ENCODE measurements at places on chromosomes 4 and X. TPM values are rescaled to one million over a fixed set of nuclear protein-coding genes. Genes with fewer than 3 reads are reported as not detected.

RHOXF2B gene
- total RNA-seq: not detected

GPRIN3 gene
- 1.8 TPM for total RNA-seq

GRCh38 chr4:145494666-145495270 lies 13.1 kb downstream of the SMAD1 start:
- H3K36me3 ChIP-seq: no peaks in the 10 kb centered on the region
- H3K27me3 ChIP-seq: no peaks in the 10 kb centered on the region
- peaks cover 31% of the 10 kb centered on the region for H3K4me1 ChIP-seq
- H3K27ac ChIP-seq: no peak overlapping the region
- no peak for DNase-seq

DNA sequence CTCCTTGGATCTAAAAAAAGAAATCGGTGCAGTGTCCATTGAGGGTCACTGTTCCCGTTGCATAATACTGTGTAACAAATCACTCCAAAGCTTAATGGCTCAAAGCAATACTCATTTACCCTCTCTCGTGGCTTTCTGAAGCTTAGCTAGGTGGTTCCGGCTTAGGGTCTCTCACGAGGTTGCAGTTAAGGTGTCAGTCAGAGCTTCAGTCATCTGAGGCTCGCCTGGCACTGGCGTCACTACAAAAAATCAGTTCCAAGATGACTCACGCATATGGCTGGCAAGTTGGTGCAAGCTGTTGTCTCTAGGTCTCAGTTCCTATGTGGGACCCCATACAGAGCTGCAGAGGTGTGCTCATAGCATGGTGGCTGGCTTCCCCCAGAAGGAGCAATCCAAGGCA lies 91.0 kb downstream of the BEND2 start:
- no peak overlapping the region for H3K4me3 ChIP-seq
- no peaks in the 10 kb centered on the region for H3K27me3 ChIP-seq
- no peak for DNase-seq
- H3K36me3 ChIP-seq: no peaks in the 10 kb centered on the region
- H3K4me1 ChIP-seq: no peaks in the 10 kb centered on the region
- no peak overlapping the region for H3K27ac ChIP-seq

DSPP gene
- total RNA-seq: not detected

DNA sequence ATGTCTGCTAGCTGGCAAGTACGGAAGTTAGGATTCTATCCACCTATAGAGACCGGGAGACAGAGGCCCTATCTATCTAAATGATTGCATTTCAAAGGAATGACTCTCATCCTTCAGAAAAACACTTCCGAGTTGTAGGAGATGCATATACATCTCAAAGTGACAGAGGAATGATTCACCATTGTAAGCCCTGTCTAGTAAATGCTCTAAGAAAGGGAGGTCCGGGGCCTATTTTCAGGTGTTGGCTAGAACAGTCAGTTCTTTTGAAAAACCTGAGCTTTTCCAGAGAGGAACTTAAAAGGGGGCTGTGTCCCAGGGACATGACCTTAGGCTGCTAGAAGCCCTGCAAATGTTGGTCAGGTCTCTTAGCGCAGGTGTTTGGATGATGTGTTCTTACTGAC lies 262.9 kb upstream of the IL1RAPL1 start:
- H3K27me3 ChIP-seq: no peaks in the 10 kb centered on the region
- H3K27ac ChIP-seq: no peak overlapping the region
- H3K4me3 ChIP-seq: no peak overlapping the region
- no peaks in the 10 kb centered on the region for H3K36me3 ChIP-seq
- no peaks in the 10 kb centered on the region for H3K4me1 ChIP-seq
- DNase-seq: no peak

GRCh38 chr4:109989618-109990017 lies 76.9 kb downstream of the EGF start:
- H3K27me3 ChIP-seq: no peaks in the 10 kb centered on the region
- no peaks in the 10 kb centered on the region for H3K36me3 ChIP-seq
- no peaks in the 10 kb centered on the region for H3K4me1 ChIP-seq
- DNase-seq: no peak

RPS6KA6 gene
- total RNA-seq: 2.5 TPM

- H3K27me3 ChIP-seq: no peaks in the 10 kb centered on the region
- H3K4me3 ChIP-seq: no peak overlapping the region
Measured at GRCh38 chr4:152525878-152526277, 10.0 kb downstream of the FBXW7 start.

DNA sequence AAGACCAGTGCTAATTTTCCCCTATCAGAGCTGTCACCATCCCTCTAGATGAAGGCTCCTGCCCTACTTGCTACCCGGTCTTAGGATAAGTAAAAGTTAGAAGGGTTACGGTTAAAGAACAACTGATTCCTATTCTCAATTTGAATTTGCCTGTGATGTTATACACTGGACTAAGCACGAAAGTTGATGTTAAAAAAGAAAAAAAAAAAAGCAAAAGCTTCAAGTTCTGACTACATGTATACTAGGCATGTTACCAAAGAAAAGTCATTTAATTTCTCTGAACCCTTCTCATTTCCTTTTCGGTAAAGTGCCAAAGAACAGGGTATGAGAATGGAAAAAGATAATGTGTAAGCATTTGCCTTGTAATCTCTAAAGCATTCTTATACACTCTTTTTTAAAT lies 1.4 kb upstream of the PPID start:
- no peak overlapping the region for H3K27ac ChIP-seq
- H3K36me3 ChIP-seq: peaks cover 5% of the 10 kb centered on the region
- DNase-seq: no peak
- no peaks in the 10 kb centered on the region for H3K27me3 ChIP-seq
- H3K4me1 ChIP-seq: peaks cover 8% of the 10 kb centered on the region

DNA sequence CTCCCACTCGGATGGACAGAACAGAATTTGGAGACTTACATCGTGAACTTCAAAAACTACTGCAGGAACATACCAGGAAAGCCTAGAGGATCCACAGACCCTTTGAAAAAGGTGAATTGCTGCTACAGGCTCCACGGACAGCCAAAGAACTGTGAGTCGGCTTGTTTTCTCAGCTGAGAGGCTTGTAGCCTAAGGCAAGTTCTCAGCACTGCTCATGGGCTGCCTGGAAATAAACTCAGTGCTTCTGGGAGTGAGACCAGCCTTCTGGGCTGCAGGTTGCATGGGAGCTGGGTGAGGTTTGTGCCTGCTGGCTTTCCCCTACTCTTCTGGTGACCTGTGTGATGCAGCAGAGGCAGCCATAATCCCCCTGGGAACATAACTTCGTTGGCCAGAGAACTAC lies 1397.6 kb downstream of the FAM133A start:
- no peaks in the 10 kb centered on the region for H3K27me3 ChIP-seq
- no peak overlapping the region for H3K27ac ChIP-seq
- H3K36me3 ChIP-seq: no peaks in the 10 kb centered on the region
- DNase-seq: no peak

PROM1 gene
- total RNA-seq: 1.8 TPM

ART3 gene
- 4.7 TPM for total RNA-seq

DNA sequence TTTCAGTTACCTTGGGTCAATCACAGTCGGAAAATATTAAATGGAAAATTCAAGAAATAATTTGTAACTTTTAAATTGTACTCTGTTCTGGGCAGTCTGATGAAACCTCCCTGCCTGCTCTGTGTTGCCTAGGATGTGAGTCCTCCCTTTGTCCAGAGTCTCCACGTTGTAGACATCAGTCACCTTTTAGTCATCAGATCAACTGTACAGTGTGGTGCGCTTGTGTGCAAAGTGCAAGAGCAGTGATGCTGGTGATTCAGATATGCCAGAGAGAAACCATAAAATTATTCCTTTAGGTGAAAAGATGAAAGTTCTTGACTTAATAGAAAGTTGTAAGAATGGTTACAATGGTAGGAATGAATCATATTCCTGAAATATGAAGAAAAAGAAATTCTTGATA lies 1.4 kb downstream of the SPATA4 start:
- no peaks in the 10 kb centered on the region for H3K36me3 ChIP-seq
- no peak for DNase-seq
- no peak overlapping the region for H3K4me3 ChIP-seq
- no peaks in the 10 kb centered on the region for H3K27me3 ChIP-seq
- peaks cover 18% of the 10 kb centered on the region for H3K4me1 ChIP-seq

DNA sequence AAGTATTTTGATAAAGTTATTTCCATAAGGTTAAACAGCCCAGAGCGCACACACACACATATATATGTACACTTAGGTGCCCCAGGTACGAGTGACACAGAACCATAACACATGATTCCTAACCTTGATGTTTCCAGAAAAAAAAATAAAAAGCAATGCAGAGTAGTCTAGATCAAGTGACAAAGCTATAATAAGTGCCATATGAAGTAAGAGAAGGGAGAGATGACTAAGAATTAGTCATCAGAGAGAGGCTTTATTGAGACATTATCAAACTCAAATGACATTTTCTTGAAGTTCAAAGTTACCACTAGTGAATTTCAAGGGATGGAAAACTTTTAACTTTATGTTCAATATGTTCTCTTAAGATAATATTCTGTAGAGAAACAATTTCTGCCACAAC lies 215.0 kb downstream of the HTR2C start:
- no peak overlapping the region for H3K4me3 ChIP-seq
- no peaks in the 10 kb centered on the region for H3K4me1 ChIP-seq
- H3K27me3 ChIP-seq: no peaks in the 10 kb centered on the region

DNA sequence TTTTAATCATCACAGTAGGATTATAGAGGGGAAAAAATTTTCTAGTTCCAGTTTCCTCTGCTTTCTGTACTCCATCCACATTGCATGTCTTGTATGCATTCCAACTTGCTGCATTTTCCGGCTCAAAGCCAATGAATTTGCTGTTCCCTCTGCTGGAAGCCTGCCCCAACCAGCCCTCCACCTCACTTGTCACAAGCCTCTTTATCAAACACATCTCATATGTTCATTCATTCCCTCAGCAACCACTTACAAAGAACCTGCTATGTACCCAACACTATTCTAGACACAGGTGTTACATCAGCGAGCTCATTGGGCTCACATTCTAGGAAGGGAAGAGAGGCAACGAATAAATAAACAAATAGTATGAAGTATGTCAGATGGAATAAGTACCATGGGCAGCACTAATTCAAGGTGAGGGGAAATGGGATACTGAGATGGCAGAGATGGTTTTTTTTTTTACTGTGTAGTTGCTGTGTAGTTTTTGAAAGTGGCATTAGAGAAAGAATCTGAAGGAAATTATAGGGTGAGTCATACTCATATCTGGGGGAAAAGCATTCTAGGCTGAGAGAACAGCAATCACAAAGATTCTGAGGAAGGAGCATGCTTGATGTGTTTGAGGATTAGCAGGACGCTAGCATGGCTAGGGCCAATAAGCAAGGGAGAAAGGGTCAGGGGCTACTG lies 332.5 kb downstream of the PDGFC start:
- H3K4me3 ChIP-seq: no peak overlapping the region
- no peaks in the 10 kb centered on the region for H3K4me1 ChIP-seq
- no peak overlapping the region for H3K27ac ChIP-seq

- no peaks in the 10 kb centered on the region for H3K4me1 ChIP-seq
- H3K36me3 ChIP-seq: no peaks in the 10 kb centered on the region
- no peak overlapping the region for H3K27ac ChIP-seq
- no peak for DNase-seq
- no peaks in the 10 kb centered on the region for H3K27me3 ChIP-seq
Measured at GRCh38 chr4:83686166-83686565, 150.3 kb downstream of the GPAT3 start.

GRCh38 chr4:103786014-103786413 lies 66.2 kb upstream of the TACR3 start:
- no peaks in the 10 kb centered on the region for H3K4me1 ChIP-seq
- no peaks in the 10 kb centered on the region for H3K27me3 ChIP-seq
- H3K27ac ChIP-seq: no peak overlapping the region
- no peaks in the 10 kb centered on the region for H3K36me3 ChIP-seq
- H3K4me3 ChIP-seq: no peak overlapping the region

GRCh38 chr4:6546681-6547447 lies 28.1 kb upstream of the MAN2B2 start:
- H3K27ac ChIP-seq: no peak overlapping the region
- DNase-seq: no peak
- no peak overlapping the region for H3K4me3 ChIP-seq
- H3K4me1 ChIP-seq: no peaks in the 10 kb centered on the region
- H3K27me3 ChIP-seq: peaks cover 3% of the 10 kb centered on the region
- no peaks in the 10 kb centered on the region for H3K36me3 ChIP-seq

GRCh38 chrX:7970428-7970827 lies 43.2 kb upstream of the PNPLA4 start:
- no peak overlapping the region for H3K4me3 ChIP-seq
- no peaks in the 10 kb centered on the region for H3K27me3 ChIP-seq
- no peaks in the 10 kb centered on the region for H3K4me1 ChIP-seq
- H3K36me3 ChIP-seq: no peaks in the 10 kb centered on the region
- DNase-seq: no peak

DNA sequence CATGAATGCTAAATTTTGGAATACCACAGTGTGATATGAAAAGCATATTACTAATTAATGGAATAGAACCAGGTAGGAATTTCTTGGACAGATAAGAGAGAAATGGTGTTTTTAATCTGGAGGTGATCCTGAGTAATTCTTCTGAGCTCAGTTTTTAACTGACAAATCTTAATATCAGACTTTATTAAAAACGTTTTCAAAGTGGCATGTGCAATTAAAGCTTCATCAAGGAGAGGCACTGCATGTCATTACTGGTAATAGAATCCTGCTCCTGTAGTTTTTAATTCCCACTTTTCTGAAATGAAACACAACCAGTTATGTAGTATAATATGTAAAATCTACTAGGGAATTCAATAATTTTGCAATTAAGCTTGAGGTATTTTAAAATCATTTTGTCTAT lies 7.0 kb upstream of the PTTG2 start:
- H3K4me1 ChIP-seq: peaks cover 23% of the 10 kb centered on the region
- no peak for DNase-seq
- no peak overlapping the region for H3K4me3 ChIP-seq
- H3K27ac ChIP-seq: no peak overlapping the region
- H3K27me3 ChIP-seq: no peaks in the 10 kb centered on the region

DNA sequence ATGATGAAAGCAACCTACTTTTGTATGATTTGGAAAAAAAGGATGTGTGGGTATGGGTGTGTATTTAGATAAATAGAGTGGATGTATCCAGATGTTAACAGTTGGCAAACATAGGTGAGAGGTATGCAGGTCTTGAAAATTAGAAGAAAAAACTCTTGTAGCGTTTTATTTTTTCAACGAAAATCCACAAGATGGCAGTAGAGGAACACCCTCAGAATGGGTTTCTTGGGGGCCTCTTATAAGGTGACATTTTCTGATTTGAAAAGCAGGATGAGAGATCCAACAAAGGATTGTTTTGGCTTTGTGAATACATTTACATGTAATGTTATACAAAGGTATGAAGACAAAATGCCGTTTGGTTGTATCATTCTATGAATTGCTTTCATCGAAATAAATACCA lies 68.3 kb downstream of the FMR1NB start:
- H3K4me1 ChIP-seq: no peaks in the 10 kb centered on the region
- H3K36me3 ChIP-seq: no peaks in the 10 kb centered on the region
- no peak overlapping the region for H3K4me3 ChIP-seq
- no peaks in the 10 kb centered on the region for H3K27me3 ChIP-seq
- H3K27ac ChIP-seq: no peak overlapping the region
- no peak for DNase-seq

CT45A2 gene
- total RNA-seq: not detected

- H3K4me3 ChIP-seq: peak overlapping the region; percentile 17
- no peak overlapping the region for H3K27ac ChIP-seq
- peak; percentile 52 for DNase-seq
- no peaks in the 10 kb centered on the region for H3K27me3 ChIP-seq
Measured at GRCh38 chrX:48468693-48469691, 1.1 kb downstream of the SLC38A5 start.

Data from sigmoid colon (tissue), 7 donors.